NCI-H524 (cell line): ENCODE measurements at places on chromosomes 16 and 17.

- no peak for DNase-seq
Measured at GRCh38 chr17:34301986-34302385, 16.4 kb downstream of the CCL11 start.

DNA sequence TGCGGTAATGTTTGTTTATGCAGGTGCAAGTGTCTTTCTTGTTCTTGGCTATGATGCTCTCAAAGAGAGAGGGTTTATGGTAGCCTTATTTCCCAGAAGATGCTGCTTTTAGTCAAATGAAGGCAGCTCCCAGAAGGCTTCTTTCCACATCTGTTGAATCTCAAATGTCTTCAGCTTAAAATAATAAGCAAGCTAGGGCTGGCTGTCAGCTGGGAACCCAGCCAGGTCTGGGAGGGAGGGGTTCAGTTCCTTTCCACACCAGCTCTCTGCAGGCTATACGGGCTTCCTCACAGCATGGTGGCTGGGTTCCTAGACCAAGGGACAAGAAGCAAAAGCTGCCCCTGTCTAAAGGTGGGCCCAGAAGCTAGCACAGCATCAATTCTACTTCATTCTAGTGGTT, 47.4 kb upstream of the ATF7IP2 start:
- DNase-seq = peak; percentile 9

GRCh38 chr17:1087381-1088241, 90.7 kb downstream of the TIMM22 start:
- no peak for DNase-seq

DNA sequence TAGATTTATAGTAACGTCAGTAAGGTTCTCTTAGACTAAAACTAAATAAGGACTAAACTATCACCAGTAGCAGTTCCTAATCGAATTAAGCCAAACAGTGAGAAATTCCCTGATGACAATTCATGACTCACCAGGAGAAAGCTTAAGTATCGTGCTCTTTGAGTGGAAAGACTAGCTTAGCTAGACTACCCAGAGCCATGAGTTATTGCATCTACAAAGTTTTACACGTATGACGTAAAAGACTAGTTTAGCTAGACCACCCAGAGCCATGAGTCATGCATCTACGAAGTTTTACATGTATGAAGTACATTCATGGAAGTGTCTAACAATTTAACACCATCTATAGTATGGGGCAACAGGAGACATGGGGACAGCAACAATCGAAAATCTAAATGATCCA, 36.6 kb downstream of the UBE2G1 start:
- DNase-seq = no peak
